ENCODE measurements at places on chromosomes 2 and 18.

DNA sequence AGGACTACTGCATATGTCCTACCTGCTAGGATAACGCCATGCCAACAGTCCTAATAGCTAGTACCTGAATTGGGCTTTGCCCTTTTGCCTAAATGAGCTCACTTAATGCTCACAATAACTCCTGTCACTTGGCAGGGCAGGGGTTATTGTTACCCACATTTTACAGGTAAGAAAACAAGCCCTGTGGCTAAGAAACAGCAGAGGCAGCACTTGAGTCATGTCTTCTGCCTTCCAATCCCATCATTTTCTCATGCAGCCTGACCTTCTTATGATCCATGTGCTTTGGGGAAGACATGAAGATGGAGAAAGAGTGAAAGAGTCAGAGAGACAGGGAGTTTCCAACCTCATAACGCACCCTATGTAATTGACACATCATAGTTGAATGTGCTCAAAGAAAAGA is 33.6 kb upstream of the LPIN1 start:
- no peak for DNase-seq

DNA sequence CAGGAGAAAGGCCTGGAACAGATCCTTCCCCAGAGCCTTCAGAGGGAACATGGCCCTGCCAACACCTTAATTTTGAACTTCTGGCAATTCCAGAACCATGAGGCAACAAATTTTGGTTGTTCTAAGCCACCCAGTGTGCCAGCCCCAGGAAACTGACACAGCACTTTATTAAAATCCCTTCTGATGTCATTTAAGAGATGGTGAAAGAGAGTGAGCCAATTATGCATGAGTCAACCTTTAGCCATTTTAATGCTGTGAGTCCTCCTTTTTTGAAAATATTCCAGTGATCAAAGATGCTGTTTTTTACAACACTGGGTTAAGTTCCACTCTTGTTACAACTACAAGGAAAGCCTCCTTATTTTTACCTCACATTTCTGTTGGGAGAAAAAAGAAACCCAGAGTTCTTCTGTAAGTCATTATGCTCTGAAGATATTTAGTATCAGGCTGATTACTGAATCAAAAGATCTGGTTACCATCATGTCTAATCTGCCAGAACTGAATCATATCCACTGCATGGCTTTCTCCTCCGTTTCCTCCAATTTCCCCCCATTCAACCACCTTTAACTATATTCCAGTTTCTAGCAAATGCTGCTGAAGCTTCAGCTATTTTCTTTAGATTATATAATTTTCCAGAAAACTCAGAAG is 235.4 kb downstream of the TXNL1 start:
- DNase-seq = no peak

- no peak for DNase-seq
Measured at GRCh38 chr2:182586426-182586825, 129.6 kb upstream of the DNAJC10 start.

DNA sequence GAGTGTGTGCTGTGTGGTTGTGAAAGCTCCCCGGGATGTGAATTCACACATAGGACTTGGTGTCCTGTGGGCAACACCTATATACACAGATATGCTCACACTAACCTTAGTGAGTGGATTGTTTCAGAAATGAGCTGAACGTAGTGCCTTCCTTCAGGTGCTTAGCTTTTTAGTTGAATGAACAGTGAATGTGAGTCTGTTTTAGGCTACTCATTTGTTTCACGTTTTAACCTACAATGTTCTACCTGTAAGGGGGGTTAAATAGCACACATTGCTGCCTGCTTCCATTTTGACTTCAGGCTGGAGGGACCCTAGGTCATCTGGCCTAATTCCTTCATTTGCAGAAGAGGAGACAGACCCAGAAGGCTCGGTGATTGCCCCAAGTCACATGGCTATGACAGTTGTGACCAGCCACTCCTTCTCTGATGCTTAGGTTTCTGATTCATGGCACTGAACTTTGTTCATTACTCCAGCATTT is 1.0 kb downstream of the PLEK start:
- no peak for DNase-seq

DNA sequence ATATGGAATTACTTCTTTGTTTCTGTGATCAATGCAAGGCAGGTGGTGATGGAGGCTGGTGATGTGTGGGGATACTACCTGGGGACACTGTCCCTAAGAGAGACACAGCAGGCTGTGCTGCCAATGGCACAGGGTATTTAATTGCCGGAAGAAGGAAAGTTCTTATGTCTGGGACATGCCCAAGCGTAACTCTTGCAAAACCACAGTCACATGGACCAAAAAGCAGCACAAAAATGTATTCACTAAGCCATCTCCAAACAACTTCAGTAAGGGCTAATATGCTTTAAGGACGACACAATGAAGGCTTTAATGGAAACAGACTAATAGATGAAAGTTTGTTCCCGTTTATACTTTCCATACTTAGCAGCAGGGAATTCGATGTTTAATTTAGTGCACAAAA is 49.7 kb upstream of the AP1S3 start:
- no peak for DNase-seq

DNA sequence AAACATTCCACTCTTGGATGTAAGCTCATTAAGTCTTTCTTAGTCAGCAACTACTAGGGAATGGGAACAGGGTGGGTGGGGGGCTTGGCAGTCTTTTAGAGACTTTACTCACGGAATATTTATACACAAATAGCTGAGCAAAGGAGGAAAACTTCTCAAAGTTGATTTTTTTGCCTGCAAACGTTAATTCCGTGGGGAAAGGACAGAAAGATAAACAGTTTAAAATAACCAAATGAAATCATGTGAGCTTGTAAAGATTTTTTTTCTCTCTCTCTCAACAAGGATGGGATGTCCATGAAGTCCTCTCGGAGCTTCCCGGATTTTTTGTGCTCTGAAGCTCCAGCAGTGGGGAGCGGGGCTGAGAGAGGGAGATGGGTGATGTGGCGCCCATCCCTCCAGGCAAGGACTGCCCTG is 32.2 kb upstream of the MAT2A start:
- DNase-seq = no peak

DNA sequence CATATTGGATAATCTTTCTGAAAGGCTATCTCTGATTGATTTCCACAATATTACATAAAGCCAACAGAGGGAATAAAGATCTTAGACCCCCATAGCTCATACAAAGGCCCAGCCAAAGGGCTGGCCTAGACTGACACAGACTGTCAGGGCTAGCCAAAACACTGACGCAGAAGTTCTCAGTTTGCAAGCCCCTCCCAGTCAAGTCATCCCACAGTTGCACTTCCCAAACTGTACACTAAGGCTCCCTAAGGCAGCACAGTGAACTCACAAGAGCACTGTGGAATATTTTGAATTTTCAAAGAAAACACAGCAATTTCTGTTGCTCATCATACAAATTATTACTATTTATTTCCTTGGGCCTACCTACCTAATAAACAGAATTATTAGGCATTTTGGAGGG is 244.9 kb downstream of the SP3 start:
- no peak for DNase-seq

DNA sequence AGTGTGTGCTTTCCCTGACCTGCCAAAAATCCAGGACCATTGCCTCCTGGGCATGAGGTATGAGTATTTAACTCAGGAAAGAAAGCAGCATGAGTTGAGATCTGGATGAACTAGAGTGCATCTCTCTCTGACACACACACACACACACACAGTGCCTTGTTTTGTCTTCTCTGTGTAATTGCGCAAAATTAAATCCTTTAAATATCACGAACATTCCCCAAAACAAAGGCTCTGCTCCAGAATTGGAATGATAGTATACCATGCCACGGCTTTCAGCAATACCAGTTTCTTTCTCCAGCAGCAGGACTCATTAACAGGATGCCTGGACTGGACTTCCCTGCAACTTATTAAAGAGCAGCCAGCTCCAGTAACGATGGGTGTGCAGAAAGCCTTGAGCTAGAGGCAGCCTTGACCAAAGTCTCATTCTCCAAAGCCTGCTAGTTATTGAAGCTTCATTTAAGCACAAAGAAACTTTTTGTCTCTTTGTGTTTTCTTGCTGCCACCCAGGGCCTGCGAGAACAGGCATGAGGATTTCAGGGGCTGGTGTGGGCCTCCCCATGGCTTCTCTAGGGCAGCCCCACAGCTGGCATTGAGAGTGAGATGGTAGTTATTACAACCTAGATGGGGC is 101.7 kb downstream of the NRP2 start:
- no peak for DNase-seq

GRCh38 chr18:74841248-74841647 is 243.6 kb downstream of the ZNF407 start:
- no peak for DNase-seq

DNA sequence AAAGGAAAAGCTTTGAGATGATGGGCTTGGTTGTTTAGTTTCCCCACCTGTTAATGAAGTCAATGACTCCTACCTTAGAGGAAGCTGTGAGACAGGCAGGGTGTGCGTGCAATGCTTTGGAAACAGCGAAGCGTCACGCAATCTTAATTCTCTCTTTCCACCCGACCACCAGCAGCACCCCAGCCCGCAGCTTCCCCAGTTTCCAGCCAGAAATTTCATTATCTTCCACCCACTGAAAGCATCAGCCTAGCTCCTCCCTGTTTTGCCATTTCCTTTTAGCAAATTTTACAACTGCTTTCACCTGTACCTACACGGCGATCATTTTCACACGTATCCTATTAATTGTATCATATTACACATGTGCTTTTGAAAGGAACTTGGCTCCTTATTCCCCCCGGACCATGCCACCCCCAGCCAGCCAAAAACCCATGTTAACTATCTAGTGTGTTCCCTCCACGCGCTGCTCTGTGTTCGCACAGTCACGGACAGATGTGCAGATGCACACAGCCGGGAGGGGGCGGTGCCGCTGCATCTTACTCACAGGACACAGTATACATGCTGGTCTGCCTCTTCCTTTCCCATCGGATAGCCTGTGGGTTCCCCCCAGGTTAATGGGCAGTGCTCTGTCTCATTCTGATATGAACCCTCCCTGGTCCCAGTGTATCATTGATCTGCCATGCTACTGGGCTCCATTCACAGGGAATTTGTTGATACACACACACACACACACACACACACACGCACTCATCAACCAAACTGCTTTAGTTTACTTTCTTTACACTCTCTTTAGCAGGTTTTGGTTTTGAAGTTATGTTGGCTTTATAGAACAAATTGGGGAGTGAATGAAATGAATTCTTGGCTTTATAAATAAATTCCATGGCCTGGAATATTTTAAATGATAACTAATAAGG is 22.4 kb downstream of the CYP27C1 start:
- peak; percentile 35 for DNase-seq

DNA sequence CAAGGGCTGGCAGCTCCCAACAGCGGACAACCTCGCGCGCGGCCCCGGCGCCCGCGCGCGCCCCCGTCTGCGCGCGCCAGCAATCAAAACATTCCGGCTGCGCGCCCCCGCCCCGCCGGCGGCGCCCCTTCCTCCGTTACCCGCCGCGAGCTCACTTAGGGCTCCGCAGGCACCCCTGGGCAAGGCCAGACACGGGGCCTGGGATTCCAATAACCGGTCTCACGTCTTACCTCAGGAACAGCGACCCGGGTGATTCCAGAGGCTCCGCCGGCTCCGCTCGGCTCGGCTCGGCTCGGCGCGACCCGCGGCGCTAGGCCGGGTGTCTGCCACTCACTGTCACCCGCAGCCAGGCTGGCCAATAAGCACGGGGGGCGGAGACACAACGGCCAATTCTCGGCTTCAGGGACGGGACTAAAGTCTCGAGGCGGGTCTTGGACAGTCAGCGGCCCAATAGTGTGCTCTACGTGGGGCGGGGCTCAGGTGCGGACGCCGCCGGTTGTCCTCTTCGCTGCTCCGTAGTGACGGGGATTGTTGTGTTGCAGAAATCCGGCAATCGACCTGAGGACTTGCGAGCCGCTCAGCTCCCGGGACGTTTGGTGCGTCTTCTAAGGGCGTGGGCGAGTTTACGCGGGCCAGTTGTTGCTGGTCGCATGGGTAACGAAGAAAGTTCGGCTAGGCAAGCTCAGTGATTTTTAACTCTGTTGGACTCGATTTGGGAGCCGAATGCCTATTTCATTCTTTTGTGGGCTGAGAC is at the start of the genes ANKZF1 and ATG9A:
ANKZF1 (plus strand) TSS at position 502 of the 754 bp plus-strand sequence. CDS start 452 bp downstream, outside the sequence.
ATG9A (minus strand) TSS at position 332 of the 754 bp plus-strand sequence. CDS start 1,612 bp downstream, outside the sequence.
- DNase-seq = peak; percentile 93

GRCh38 chr18:65994302-65994701 is 243.5 kb downstream of the CDH7 start:
- no peak for DNase-seq

DNA sequence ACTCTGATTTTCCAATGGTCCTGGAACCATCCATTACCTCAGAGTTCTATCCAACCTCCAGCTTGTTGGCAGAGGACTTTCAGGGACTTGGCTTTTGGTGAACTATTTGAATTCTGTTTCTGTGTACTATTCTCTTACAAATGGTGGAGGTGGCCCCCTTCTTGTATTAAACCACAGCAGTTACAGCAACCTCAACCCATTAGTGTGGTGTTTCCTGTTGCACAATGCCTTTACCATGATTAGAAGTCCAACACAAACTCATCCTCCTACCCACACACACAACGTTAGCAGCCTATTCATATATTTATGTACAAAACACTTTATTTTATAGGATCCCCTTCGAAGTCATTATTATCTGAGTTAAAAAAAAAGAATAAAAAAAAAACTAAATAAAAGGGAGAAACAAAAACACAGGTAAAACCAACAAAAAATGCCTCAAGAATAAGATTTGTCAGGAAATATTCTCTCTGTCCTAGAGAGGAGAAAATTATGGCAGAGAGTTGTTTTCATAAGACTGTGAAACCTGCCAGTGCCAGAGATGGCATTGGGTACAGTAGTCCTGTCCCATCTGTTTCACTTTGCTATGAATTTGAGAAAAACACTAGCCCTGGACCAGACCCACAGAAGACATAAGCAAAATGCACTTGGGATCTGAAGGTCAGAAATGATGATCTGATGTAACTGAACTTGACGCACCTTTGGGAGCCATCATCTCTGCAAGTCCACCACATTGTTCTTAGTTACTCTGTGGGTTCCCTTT is 1896.0 kb upstream of the PIK3C3 start:
- no peak for DNase-seq

DNA sequence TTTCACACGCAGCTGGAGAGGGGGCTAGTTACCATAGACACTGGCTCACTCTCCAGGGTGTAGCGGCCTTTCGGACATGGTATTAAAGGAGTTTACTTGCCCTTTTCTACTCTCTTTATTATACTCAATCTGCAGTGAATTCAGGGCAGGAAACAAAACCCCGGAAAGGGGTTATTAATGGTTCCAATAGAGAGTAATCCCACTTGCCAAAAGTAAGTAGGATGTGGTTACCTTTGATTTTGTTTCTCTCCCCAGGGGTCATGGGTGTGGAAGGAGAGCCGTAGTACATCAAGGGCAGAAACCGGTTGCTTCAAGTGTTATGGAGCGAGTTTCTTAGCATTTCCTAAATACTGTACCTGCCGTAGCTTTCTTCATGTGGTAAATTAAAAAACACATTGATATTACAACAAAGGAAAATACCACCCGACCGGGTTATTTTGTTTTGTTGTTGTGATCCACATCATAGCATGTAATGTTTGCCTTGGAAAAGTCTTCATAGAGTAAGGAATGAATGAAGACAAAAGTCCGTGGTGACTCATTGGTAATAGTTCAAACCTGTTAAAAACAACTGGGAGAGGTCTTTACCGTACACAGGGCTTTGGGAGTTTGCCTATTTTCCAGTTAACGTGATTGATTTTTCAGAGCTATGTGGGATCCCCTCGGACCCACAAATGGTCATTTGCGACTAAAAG is 71.5 kb downstream of the SLC4A3 start:
- no peak for DNase-seq

- no peak for DNase-seq
Measured at GRCh38 chr18:10482985-10483949, 28.8 kb downstream of the APCDD1 start.

GRCh38 chr2:193743089-193743488 is 1548.4 kb upstream of the TMEFF2 start:
- DNase-seq = no peak
